Substantia nigra (tissue), 51 donors: ENCODE measurements at places on chromosomes 1 and 21.

DNA sequence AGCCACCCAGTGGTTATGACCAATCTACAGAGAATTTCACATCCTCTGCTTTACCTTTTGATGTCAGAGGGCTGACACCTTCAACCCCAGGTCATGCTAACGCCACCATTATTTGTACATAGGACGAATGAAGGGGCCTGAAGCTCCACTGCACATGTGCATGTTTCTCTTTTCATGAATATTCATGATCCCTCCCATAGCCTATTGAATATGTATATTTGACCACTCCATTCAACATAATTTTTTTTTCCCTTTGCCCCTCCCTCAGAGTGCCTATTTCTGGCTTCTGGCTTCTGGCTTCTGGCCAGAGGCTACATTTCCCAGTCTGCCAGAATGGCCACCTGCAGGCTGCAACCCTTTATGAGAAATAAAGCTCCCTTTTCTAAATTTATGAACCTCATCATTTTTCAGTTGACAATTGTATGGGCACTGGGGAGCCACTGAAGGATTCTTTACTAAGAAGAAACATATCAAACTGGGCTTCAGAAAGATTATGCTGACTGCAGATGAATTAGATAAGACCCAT, 406.7 kb downstream of the SIPA1L2 start:
- no peak for DNase-seq

DNA sequence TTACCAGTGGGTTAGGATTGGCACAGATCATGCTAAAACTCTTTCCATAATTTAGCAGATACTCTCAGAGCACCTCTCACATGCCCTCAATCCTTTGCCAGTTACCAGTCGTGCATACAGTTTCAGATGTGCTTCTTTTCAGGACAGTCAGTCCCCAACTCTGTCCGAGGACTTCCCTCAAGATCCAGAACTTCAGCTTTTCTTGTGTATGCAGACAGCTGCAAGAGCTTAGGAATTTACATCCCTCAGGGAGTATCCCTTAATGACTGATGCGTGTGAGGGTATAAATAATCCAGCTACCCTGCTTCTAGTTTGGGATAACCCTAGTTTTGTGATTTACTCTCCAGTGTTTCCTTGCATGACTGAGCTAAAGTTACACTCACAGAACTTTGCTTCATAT, 393.0 kb upstream of the PLXNA2 start:
- no peak for DNase-seq

DNA sequence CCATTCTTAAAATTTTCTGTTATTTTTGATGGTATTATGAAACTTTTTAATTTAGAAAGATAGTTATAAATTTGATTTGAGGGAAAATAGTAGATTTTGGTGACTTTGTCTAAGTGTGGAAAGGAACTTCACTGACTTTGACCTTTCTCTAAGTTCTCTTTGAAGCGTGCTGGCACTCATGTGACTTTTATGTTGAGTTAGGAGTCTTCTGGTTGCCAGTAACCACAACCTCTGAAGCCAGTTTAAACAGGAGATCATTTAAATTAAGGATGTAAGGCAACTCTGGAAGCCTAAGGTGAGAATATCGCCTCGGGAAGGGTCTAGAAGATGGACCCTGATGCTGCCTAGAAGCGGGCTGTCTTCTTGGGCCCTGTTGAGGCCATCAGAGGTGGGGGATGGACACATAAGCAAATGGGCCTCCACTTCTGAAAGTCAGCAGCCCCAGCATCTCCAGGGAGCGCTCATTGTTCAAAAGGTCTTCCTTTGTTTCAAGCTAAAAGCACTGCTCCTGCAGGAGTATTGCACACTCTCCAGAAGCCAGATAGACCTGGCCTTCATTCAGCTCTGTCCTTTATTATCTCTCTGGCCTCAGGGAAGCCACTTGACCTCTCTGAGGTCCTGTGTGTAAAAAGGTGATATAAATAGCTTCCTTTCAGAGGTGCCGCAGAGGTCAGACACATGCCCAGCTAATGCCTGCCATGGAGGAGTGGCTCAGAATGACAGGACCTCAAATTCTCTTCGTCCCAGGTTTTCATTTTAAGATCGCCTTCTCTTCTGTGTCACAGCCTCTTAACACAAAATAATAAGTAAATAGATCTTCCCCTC, 5.1 kb upstream of the RCAN1 start:
- DNase-seq: no peak

DNA sequence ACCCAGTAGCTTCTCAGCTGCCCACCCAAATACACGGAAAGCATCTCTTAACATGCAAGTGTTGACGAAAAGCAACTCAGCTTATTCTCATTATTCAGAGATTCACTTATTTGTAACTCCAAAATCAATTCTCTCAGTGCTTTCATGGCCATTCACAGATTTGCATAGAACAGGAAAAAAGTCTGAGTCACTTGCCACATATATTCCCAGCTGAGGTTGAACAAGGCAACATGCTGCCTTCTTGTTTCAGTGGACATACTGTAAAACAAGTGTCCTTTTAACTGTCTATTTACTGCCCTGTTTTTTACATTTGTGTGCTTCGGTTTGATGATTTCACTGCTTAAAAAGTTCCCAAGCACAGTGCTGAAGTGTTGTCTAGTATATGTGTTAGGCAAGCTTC, 273.0 kb downstream of the LTN1 start:
- no peak for DNase-seq

- no peak for DNase-seq
Observed at GRCh38 chr1:44072204-44072603, 40.9 kb upstream of the SLC6A9 start.

- DNase-seq: no peak
Observed at GRCh38 chr1:234408757-234409156, 35.5 kb downstream of the COA6 start.

- no peak for DNase-seq
Observed at GRCh38 chr1:182035097-182035770, 26.3 kb downstream of the ZNF648 start.

DNA sequence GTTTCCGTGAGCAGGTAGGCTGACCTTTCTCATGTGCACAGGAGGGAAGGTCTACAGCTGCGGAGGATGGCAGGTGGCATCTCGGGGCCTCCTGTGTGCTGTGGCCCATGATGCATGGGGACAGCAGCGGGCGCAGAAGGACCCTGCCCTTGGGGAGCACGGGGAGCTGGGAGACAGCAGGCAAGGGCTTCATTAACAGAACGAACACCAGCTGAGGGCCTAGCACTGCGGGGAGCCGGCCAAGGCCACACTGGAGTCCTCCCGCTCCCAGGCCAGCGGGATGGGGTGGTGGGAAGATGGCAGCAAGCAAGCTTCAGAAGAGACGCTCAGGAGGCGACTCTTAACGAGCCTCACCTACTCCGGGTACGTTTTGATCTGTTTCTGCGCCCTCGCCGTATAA, 66.6 kb downstream of the SCCPDH start:
- DNase-seq: no peak

DNA sequence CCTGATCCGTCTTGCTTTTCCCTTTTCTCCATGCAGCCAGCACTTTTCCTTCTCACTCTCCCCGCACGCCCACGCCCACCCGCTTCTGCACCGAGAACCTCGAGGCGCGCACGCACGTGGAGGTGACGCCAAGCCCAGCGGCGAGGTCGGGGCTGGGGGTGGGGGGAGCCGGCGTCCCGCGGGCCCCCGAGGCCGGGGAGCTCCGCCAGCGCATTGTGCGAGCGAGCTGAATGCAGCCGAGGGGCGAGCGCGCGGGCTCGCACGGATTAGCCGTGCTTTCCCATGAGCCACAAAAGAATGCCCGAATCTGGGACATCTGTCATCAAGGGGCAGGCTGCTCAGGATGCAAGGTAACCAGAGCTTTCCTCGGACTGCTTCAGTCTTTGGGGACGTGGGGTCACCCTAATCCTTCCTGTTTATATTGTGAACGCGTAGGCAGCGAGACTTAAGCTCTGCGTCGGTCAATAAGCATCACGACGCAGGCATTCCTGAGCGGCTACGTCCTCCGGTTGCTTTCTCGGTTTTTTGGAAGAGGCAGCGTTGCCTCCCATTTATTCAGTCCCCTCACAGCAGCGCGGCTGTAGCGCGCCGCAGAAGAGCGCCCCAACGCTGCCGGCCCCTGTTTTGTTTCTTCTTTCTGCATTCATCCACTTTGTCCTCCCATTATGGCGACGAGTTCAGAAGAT, 67.3 kb upstream of the AKT3 start:
- peak; percentile 16 for DNase-seq

DNA sequence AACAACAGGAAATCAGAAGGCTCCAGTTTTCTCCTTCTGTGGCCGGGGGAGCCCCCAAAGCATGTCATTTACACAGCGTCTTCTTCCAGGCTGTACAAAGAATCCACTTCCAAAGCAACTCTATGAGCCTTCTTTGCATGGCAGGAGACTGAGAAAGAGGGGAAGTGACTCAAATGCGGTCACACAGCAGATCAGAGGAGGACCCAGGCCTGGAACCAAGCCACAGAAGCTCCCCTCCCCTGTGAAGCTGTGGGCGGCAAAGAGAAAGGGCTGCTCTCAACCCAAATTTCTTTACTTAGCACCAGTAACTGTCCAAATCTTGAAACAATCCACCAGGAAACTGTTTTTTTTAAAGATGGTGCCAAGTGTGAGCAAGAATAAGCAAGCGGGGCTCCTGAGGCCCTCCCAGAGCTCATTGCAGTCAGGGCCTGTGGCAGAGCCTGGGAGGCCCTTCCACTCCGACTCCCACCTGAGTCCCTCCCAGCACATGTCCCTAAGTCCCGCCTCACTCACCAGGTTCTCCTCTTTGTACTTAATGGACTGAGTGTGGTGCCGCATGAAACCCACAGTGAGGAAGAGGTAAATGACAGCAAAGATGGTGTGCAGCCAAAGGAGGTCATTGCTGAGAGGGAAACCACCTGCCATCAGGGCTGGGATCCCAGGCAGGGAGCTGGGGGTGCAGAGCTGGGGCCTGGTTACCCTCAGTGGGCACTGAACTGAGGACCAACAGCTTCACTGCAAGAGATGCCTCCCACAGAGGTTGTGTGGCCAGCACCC, 15.9 kb downstream of the TMEM63A start:
- DNase-seq: no peak

DNA sequence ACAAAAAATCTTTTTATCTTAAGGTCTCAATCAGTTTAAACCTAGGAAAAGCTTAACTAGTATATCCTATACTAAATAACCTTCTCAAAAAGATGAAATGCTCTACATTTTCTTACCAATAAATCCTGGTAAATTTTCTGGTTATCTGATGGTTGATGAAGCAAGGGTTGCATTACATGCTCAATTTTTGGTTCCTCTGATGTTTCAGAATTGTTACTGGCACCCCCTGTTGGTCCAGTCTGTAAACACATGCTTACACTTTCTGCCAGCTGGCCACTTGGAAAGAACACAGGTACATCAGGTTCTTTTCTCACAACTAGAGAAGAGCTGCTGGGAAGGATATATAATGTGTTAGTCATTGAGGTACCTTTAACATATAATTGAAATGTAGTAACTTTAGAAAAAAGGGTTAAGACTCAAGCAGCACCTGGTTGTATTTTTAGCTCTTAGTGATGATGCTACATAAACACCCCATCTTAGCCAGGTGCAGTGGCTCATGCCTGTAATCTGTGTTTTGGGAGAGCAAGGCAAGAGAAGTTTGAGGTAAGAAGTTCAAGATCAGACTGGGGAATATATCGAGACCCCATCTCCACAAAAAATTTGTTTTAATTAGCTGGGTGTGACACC, 30.9 kb upstream of the TAL1 start:
- no peak for DNase-seq

- no peak for DNase-seq
Observed at GRCh38 chr21:37984416-37984815, 68.2 kb upstream of the KCNJ6 start.

DNA sequence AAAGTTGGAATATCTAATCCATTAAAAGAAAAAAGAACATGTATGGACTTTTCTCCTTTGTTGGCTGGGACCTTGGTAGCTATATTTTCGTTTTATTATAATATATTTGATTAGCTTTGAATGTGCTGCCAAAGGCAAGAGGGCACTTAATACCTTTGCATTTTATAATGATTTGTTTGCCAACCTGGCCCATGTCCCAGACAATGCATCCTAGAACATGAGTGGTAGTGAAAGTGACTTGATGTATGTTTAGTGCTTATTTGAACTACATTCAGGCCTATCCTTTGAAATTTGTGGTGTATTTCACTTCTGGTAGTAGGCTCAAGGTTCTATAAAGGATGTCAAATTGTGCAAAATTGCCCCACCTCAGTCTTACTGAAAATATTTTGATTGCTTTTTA, 25.9 kb downstream of the CACHD1 start:
- no peak for DNase-seq
